Stimulated activated CD4-positive, alpha-beta T cell treated with anti-CD3 and anti-CD28 coated beads, Interleukin-15, amount 100 ng/mL, for 24 hours (primary cell): ENCODE measurements at places on chromosomes 6 and 20.
A peak's percentile ranks its signal among the peaks of the same experiment; 100 is the strongest.

- peak; percentile 69 for DNase-seq
These were observed 62.3 kb downstream of the SNX9 start for GRCh38 chr6:157885211-157885788.

- DNase-seq: no peak
These were observed 612.3 kb upstream of the ZNF337 start for GRCh38 chr20:26308961-26309360.

GRCh38 chr6:44974511-44974910, 353.6 kb upstream of the RUNX2 start:
- DNase-seq: no peak

GRCh38 chr20:8930726-8931125, 138.2 kb upstream of the PLCB4 start:
- no peak for DNase-seq

DNA sequence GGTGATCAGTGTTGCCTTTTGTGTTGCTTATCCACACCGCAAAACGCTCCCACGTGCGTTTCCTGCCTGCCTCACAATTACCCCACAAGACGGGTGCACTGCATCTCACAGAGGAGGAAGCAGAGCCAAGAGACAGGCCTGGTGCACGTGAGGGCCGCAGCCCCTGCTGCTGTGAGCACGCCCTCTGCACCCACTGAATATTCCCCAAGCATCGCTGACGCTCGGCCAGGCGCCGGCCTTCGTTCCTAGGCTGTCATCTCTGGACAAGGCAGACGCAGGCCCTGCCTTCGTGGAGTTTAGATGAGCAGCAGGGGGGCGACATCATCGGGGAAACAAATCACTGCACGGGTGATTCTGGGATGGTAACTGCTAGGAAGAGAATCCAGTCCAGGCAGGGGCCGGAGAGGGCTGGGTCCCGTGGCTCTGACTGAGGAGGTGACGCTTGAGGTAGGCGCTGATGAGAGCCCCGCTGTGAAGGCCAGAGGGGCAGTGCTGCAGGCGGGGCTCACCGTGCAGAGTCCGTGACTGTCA, 162.4 kb upstream of the QKI start:
- no peak for DNase-seq

DNA sequence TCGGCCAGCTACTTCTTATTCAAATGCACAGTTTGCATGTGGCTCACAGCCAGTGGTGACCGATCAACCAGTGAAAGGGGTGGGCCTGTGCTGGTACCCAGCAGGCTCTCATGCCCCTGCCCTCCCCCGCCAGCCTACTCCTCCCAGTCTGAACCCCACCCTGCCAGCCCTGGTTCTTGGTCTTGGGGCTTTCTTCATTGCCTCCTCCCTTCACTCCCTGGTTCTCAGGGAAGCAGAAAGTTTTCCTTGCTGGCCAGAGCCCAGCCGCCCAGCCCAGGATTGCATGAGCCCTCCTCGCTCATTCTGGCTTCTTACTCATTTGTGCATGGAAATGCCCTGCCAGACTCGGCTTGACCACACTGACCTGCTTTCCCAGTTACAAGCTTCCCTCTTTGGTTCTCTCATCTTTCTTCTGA, 40.8 kb downstream of the KCNK17 start:
- no peak for DNase-seq

DNA sequence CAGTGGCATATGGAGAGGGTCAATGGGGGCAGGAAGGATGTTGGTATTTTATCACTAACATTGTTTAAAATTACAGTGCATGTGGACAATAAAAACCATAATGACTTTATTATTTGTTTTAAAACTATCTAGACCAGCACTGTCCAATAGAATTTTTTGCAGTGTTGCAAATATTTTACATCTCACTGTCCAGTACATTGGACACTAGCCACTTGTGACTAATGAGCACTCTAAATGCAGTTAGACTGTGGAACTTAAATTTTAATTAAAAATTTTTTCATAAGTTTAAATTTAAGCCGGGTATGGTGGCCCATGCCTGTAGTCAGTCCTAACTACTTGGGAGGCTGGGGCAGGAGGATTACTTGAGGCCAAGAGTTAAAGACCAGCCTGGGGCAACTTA, 101.7 kb downstream of the DTD1 start:
- no peak for DNase-seq

DNA sequence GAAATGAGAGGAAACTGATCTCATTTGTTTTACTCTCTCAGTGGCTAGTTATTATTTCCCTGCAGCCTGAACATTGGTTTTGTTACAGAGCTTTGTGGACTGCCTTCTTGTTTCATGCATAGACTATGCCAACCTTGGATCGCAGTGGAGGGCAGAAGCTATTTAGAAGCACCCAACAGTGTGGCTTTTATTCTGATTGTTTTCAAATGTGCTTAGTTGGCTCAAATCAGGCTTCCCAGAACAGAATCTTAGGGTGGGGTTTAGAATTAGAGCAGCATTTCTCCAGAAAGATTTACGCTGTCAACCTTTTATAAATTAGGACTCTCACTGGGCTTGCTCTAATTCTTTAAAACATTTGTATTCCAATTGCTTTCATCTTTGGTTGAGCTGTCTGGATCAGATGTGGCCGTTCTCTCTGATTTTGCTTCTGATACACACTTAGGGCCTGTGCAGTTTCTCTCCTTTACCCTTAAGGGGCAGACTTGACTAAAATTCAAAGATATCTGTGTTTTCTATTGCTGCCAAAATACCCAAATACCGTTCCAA, 210.3 kb downstream of the BCKDHB start:
- DNase-seq: no peak
